ENCODE measurements at places on chromosomes 16 and 17.
A peak's percentile ranks its signal among the peaks of the same experiment; 100 is the strongest.

GRCh38 chr17:57455063-57455914 is 199.0 kb downstream of the MSI2 start:
- DNase-seq: peak; percentile 65

GRCh38 chr17:15510361-15510760 is 42.9 kb upstream of the CDRT4 start:
- DNase-seq: no peak

DNA sequence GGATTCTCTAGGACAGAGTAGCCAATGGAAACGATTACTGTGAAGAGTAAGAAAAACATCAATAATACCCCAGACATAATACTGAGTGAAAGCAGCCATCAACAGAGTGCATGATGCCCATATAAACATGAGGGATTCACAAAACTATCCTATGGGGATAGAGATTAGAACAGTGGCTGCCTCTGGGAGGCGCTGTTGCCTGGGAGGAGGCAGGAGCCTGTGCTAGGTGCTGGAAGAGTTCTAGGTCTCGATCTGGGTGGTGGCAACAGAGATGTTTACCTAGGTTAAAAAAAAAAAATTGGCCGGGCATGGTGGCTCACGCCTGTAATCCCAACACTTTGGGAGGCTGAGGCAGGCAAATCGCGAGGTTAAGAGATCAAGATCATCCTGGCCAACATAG is 7.9 kb downstream of the FA2H start:
- no peak for DNase-seq

GRCh38 chr17:10268005-10268404 is 69.6 kb upstream of the GAS7 start:
- DNase-seq: no peak

DNA sequence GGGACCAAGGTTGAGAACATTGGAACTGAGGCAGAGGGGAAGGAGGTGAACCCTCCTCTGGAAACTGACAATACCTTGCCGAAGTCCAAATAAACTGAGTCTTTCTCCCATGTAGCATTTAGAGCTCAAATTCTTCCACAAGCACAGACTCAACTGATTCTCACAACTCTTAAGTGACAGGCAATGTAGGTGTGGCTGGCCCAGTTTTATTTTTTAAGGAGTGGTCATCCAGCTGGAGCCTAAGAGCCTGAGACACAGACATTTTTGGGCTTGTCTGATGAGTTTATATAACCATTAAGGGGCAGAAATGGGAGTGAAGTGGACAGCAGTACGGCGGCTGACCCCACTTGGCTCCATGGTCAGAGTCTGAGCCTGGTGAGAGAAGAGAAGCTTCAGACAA is 10.8 kb downstream of the RCVRN start:
- DNase-seq: no peak

- DNase-seq: no peak
Measured at GRCh38 chr17:58706351-58707140, 14.1 kb downstream of the RAD51C start.

GRCh38 chr16:57536306-57537193 is at the start of gene CCDC102A:
TSS of gene CCDC102A (minus strand) at chr16:57536571. CDS start at chr16:57529177, 7,394 bp downstream.
- DNase-seq: no peak

DNA sequence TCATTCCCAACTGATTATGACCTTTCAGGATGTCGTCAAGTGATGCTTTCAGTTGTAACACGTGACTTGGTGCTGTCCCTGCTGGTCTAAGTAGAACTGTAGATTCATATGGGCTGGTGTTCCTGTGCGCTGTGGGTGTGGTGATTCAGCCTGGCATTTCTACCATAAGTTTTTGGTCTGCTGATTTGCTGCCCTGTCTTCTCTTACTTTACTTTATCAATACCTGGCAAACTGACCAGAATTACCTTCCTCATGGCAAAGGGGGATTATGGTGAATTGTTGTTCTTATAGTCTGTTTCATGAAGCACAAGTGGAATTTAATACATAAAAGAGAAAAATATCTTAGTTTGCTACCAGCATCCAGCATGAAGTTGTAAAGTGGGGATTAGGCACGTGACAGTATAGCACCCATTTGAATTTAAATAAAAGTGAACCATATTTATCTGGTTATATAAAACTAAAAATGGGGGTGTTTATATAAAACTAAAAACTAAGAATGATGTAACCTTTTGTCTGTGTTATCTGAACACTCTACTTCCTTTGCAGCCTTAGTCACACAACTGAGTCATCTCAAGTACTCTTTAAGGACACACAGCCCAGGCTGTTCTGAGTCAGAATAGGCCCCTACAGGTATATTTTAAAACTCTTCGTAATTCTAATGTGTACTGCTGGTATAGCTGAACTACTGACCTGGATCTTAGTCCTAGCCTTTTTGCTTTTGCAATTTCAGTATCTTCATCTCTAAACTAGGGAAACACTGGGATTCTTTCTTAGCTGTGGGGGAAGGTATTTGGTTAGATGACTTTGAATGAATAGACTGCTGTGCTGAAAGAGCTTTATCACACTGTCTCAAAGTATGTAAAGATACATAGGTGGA is 28.3 kb downstream of the TTC19 start:
- peak; percentile 66 for DNase-seq

GRCh38 chr17:7590743-7591142 is 849 bp upstream of the SOX15 start:
- DNase-seq: no peak

DNA sequence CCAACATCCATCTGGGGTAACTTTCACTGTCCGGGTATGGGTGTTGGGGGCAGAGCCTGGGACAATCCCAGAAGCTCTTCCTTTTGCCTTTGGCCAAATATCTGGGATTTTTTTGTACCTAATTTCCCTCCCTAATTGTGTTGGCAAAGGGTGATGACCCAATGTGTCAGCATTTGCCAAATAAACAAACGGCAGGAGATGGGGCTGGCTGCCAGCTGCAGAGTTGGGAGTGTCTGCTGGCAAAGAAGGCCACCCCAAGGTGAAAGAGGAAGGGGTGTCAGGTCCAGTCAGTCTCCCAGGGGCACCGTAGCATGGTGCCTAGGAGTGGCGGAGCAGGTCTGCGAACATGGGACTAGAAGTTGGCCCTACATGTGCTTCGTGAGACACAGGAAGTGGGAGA is 73.0 kb downstream of the SLC6A2 start:
- no peak for DNase-seq

GRCh38 chr17:47990962-47991731 is 20.2 kb downstream of the CDK5RAP3 start:
- no peak for DNase-seq

- DNase-seq: no peak
Measured at GRCh38 chr16:711548-712320, 3.2 kb upstream of the METRN start.

All from putamen (tissue), 1 donor.